ENCODE measurements at places on chromosomes 11 and 22.

GRCh38 chr11:46555267-46556054, 38.4 kb downstream of the AMBRA1 start:
- no peak for DNase-seq

DNA sequence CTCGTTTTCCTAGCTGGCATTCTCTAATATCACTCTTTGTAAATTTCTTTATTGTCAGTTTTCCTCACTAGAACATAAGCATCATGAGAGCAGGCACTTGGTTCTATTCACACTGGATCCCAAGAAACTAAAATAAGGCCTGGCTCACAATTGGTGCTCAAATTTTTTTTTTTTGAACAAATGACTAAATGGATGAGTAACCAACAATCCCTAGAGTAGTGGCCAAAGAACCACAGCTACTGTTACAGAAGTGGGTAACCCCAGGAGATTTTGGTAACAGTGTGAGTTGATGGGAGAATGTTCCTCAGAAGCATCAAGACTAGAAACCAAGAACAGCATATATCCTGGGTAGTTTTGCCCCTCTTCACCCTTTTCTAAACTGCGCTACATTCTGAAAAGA, 572.6 kb downstream of the INSC start:
- DNase-seq: no peak

- DNase-seq: no peak
These were observed 429.0 kb downstream of the MIAT start for GRCh38 chr22:27086080-27087044.

DNA sequence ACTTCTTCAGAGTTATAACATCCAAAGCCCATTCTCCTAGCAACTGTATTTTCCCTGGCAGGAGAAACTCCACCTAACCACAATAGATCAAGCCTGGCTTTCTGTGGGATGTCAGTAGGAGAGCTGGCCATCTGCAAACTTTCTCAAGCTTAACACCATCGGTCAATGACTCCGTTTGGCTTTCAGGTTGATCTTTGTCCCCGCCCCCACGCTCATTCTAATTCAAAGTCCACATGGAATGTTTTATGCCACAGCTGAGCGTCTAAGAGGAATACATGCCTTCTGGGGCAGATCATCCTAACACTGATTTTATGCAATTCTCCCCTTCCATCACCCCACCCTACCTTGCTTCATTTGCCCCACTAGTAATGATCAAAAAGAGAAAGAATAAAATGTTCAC, 4.8 kb downstream of the GVQW3 start:
- DNase-seq: no peak

GRCh38 chr11:44627165-44627789, 61.8 kb downstream of the CD82 start:
- no peak for DNase-seq

- peak; percentile 75 for DNase-seq
These were observed 743.6 kb downstream of the ETS1 start for GRCh38 chr11:127843483-127844396.

- no peak for DNase-seq
These were observed 32.2 kb downstream of the ZBTB16 start for GRCh38 chr11:114091516-114092397.

GRCh38 chr11:97537407-97538150, 1147.8 kb downstream of the JRKL start:
- DNase-seq: peak; percentile 51

- DNase-seq: no peak
These were observed 12.3 kb upstream of the SPINDOC start for GRCh38 chr11:63800921-63801320.

DNA sequence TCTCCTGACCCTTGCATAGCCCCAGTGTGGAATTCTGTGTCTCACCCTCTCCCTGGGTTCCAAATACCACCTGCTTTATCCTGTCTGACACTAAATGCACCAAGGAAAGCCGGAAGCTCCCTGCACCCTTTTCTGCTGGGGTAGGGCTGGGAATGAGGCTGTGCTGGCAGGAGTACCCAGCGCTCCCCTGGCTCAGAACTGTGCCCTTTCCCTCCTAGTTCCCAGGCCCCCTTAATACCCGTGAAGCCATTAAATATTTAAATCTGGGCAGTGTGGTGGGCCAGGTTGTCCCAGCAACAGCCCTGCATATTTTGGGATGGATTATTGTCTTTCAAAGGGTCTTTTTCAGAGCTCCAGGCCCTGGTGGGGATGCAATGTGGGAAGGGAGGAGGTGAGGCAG, 63.0 kb downstream of the TP53I11 start:
- no peak for DNase-seq

GRCh38 chr11:111419181-111419580, 40.1 kb upstream of the POU2AF1 start:
- DNase-seq: no peak

DNA sequence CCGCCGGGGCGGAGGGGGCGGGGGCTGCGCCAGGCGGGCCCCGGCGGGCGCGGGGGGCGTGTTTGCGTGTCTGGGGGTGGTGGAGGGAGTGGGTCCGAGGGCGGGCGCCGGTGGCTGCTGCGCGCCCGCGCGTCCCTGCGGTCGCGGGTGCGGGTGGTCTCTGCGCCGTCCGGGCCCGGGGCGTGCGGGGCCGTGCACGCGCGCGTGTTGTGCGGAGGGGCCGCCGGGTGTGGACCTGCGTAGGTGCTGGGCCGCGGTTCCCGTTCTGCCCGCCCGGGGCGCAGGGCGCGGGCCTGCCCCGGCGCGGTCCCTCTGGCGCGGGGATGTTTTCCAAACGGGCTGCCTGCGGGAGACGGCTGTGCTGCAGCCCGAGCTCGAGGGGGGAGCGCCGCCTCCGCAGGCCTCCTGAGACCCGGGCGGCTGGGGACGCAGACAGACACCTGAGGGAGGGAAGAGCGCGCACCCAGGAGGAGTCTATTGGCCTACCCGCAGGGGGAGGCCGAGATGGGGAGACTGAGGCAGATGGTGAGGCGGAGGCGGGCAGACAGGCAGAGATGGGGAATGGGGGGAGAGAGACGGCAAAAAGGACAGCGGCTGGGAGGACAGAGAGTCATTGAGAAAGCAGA, 442 bp downstream of the PELI3 start:
- DNase-seq: peak; percentile 61

GRCh38 chr22:35133702-35134380, 67.9 kb downstream of the ISX start:
- no peak for DNase-seq

DNA sequence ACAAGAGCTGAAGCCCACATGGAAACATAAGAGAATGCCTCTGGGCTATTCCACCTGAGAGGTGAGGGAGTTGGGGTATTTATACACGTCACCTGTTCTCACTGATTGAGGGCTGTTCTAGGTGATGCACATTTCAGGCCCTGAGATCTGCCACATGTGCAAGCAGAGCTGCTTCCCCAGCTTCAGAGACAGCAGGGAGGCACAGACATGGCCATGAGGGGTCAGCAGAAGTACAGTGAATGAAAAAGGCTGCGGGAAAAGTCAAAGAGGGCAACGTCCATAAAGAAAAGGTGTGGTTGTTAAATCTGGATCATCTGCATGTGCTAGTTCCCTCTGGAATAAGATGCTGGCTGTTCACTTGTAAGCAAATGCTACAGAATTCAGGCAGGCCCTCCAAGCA, 75.4 kb downstream of the GAB4 start:
- DNase-seq: no peak

DNA sequence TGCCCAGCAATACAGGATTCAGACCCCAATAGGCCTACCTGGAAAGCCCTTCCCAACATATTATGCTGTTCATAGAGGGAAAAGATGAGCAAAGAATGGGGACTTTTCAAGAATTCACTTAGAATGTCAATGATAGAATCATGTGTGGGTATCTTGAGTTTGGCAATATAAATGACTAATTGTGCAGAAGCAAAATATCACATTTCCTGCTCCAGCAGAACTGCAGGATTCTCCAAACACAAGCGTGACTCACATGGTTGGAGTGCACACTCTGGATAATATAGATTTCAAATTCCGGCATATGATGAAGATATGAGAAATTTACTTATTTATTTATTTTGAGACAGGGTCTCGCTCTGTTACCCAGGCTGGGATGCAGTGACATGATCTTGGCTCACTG, 12.5 kb upstream of the APOL5 start:
- DNase-seq: no peak

DNA sequence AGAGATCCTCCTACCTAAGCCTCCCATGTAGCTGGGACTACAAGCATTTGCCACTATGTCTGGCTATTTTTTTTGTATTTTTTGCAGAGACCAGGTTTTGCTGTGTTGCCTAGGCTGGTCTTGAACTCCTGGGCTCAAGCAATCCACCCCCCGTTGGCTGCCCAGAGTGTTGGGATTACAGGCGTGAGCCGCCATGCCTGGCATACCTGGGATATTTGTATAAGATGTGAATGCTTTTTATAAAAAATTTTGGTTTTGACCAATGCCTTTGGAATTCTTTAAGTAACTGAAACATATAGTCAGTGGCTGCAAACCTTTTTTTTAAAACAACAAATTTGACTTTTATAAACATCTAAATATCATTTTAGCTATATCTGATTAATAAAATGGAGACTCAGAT, 42.4 kb downstream of the ADAMTS8 start:
- no peak for DNase-seq

- peak; percentile 23 for DNase-seq
These were observed 162.9 kb downstream of the DLG2 start for GRCh38 chr11:85464283-85464682.

DNA sequence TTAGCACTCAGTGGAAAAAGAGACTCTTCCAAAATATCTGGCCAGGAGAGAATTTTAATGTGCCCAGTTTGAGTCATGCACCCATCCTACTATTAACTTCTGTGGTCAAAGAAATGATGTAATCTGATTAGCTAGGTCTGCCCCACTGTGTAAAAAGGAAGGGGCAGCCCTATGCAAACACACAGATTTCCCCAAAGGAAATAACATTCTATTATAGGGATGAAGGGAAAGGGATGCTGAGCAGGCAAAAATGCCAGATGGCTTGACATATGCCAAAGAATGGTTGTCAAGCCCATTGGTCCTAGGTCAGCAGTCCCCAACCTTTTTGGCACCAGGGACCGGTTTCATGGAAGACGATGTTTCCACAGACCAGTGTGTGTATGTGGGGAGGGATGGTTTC, 43.3 kb upstream of the PAK1 start:
- no peak for DNase-seq

DNA sequence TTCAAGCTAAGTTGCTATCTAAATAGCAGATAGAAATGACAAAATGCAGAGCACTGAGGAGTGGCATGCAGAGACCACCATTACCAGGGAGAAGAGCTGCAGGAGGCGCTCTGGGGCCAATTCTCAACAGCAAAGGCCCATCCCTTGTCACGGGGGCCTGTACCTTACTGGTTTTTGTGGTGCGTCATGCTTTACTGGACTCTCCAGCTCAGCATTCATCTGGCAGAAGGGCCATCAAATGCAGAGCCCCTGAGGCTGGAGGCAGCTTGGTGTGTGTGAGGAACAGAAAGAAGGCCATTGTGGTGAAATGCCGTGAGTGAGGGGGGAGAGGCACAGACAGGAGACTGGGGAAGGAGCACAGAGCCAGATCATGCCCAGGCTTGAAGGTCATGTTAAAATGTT, 56.5 kb upstream of the NAV2 start:
- no peak for DNase-seq
